ACHN (cell line): ENCODE measurements at places on chromosomes 7 and 10.

GRCh38 chr7:151304856-151305255 is 36.8 kb upstream of the NUB1 start:
- DNase-seq: no peak

DNA sequence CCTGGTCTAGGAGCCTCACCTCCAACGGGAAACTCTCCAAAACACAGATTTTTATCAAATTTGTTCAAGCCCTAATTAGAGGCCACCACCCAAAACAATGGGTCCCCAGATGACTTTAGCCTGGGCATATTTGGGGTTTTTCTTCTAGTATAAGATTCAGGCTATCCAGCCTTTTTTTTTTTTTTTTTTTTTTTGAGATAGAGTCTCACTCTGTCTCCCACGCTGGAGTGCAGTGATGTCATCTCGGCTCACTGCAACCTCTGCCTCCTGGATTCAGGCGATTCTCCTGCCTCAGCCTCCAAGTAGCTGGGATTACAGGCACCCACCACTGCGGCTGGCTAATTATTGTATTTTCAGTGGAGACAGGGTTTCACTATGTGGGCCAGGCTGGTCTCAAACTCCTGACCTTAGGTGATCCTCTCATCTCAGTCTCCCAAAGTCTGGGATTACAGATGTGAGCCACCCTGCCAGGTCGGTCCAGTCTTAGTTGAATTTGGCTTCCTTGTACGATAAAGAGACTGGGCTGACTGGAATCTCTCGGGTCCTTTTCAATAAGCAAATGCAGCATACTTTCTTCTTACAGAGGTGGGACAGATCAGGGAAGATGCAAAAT is 91.4 kb upstream of the KLF6 start:
- no peak for DNase-seq

- DNase-seq: no peak
Observed at GRCh38 chr7:69692611-69693010, 94.3 kb downstream of the AUTS2 start.

- no peak for DNase-seq
Observed at GRCh38 chr7:11294965-11295364, 321.3 kb downstream of the PHF14 start.

DNA sequence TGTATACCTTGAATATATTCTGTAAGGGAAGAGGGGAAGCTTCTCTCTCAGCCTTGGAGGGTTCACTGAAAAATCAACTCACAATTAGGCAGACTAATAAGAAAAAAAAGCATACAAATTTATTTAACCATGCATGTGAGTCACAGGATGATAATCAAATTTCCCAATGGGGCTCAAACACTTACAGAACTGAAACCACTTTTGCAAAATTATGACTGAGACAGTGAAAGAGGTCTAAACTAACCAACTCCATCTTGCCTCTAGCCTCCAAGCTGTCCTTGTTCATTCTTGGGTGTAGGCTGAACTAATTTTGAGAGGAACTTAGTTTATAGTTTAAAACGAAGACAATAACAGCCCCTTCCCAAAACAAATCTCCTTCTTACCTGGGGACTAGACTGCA is 618.3 kb upstream of the AUTS2 start:
- DNase-seq: no peak

GRCh38 chr10:11869219-11869618 is 46.1 kb downstream of the PROSER2 start:
- DNase-seq: no peak

GRCh38 chr10:110226926-110227641 is 19.7 kb downstream of the MXI1 start:
- peak; percentile 72 for DNase-seq

DNA sequence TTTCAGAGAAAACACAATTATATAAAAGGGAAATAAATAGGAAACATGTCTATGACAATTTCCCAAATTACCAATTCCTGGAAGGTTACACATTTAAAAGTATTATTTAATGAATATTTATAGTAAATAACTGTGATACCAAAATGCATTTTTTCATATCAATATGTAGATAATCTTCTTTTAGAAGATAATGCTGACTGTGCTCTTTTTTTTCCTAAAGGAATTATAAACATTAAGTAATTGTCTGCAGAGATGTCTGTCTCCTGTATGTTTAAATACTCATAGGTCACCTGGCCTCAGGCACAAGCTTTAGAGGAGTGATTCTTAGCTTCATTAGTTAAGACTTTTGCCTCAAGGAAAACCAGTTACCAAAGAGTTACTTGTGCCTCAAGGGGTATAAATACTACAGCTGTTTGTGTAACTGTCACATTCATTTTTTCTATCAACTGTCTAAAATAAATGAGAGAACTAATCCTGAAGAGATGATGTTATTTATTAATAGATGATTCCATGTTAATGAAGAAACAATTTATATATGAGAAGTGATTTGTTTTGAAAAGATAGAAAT is 77.1 kb downstream of the DNAJC1 start:
- no peak for DNase-seq

DNA sequence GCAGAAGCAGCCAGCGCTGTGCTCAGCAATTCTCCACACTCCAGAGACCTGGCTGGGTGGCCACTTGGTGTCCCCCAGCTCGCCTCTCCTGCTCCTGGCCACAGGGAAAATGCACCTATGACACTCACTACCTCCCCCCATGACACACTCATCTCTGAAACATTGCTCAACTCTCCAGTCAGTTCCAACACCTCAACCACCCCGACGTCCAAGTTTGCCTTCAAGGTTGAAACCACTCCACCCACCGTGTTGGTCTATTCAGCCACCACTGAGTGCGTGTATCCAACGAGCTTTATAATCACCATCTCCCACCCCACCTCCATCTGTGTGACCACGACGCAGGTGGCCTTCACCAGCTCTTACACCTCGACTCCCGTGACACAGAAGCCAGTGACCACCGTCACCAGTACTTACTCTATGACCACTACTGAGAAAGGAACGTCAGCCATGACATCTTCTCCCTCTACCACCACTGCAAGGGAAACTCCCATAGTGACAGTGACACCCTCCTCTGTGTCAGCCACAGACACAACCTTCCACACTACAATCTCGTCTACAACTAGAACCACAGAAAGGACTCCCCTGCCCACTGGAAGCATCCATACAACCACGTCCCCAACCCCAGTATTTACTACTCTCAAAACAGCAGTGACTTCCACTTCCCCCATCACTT is 2.7 kb downstream of the MUC3A start:
- DNase-seq: no peak

- DNase-seq: no peak
Observed at GRCh38 chr10:75166623-75166972, 44.0 kb upstream of the VDAC2 start.

DNA sequence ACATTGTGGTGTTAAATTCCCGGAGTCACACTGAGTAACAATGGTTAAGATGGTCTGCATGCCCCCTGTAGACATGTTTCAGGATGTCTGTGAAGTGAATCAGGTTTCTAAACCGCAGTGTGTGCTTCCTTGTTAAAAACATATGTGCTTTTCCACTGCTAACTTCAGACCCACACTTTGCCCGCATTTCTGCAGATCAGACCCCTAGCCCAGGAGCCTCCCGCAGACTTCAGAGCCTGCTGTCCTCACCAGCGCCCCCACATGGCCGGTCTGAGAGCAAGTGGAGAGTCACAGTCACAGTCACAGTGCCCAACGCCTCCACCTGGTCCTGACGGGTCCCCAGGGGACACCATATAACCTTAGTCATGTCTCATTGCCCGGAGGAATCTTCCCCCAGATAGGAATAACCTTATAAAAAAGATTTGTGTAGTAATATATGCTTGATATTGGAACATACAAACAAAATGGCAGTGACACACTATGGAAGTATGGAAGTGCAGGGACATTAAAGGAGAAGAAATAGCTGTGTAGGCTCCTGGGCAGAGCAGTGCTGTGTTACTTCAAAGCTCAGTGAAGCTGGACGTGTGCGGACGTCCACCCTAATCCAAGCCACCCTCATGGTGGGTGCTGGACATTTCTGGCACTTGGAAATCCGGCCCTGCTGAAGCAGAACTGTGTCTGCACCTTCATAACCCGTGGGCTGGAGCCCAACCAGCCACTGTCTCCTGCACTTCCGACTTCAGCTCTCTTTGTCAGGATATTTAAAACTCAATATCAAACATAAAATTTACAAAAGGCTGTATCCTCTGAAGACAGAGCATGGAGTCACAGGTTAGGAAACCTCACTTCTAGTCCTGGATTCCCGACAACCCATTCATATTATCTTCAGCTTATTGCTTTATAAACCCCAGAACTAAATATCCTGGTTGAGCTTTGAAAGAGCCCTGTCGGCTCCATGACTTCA is 29.0 kb downstream of the GSTO2 start:
- no peak for DNase-seq

DNA sequence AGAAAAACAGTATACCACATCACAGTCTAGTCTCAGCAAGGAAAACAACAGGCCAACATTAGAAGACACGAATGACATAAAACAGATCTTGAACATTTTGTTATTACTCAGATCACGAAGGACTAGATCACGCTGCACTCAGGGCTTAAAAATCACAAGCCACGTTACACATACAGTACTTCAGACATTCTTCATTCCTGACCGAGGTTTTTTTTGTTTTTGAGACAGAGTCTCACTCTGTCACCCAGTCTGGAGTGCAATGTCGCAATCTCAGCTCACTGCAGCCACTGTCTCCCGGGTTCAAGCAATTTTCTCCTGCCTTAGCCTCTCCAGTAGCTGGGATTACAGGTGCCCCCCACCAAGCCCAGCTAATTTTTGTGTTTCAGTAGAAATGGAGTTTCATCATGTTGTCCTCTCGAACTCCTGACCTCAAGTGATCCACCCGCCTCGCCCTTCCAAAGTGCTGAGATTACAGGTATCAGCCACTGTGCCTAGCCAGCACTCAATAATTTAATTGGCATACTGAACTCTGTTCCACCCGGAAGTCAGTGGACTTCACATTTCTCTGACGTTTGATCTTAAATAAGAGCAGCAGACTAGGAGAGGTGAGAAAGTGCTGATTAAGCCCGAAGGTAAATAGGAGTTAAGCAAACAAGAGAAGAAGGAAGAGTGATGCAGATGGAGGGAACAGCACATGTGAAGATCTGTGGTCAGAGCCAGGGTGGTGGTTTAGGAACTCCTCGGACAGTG is 3.5 kb downstream of the AIMP2 start:
- DNase-seq: no peak

DNA sequence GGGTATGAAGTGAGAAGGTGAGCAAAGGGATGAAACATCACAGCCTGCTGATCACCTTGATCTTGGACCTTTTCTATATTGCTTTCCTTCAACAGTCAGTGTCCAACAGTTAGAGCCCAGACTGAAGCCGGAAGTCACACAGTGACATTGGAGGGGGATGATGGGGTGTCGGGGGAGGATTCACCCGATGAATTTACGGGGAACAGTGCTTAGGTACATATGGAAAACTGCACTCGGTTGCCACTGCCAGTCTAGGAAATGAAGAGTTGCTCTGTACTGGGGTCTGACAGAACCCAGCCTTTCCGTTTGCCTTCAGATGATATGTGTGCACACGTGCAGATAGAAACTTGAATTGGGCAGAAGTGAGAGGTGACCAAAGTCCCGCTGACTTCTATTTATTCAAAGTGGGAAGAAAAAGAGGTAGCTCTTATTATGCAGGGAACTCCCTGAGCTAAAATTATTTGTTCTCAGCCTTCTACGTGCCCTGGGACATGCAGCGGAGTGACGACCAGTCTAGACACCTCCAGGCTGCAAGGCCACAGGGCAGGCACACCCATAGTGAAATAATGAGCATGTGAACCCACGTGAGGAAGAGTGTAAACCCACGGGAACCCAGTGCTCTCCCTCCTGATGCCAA is 107.2 kb upstream of the INHBA start:
- no peak for DNase-seq

DNA sequence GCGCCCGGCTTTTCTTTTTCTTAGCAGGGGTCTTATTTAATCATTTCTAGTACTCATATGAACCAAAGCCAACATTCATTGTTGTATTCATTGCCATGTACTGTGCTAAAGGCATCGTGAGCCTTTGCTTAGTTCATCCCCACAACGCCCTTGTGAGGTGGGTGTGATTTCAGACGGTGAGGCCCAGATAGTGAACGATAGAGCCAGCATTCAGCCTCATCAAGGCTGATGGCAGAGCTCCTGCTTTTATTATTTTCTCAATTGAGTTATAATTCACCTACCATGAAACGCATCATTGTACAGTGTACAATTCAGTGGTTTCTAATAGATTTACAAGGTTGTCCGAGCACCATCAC is 50.1 kb downstream of the HK1 start:
- no peak for DNase-seq

DNA sequence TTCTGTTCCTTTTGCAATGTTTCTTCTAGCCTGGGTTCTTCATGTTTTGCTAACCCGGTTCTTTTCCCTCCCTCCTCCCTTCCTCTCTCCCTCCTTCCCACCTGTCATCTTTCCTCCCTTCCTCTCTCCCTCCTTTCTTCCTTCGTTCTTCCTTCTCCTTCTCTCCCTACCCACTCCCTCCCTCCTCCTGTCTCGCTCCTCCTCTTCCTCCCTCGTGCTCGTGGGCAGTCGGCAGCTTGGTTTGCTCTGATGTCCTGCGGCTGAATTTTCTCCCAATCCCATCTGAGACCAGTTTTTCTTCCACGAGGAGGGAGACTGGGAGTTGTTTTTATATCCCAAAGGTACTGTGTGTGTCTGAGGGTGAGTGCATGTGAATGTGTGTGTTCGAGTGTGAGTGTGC is 43.6 kb upstream of the DIP2C start:
- no peak for DNase-seq

GRCh38 chr10:48506147-48506917 is 98.5 kb downstream of the ARHGAP22 start:
- peak; percentile 55 for DNase-seq

- DNase-seq: no peak
Observed at GRCh38 chr7:142833174-142834048, 21.5 kb upstream of the EPHB6 start.

DNA sequence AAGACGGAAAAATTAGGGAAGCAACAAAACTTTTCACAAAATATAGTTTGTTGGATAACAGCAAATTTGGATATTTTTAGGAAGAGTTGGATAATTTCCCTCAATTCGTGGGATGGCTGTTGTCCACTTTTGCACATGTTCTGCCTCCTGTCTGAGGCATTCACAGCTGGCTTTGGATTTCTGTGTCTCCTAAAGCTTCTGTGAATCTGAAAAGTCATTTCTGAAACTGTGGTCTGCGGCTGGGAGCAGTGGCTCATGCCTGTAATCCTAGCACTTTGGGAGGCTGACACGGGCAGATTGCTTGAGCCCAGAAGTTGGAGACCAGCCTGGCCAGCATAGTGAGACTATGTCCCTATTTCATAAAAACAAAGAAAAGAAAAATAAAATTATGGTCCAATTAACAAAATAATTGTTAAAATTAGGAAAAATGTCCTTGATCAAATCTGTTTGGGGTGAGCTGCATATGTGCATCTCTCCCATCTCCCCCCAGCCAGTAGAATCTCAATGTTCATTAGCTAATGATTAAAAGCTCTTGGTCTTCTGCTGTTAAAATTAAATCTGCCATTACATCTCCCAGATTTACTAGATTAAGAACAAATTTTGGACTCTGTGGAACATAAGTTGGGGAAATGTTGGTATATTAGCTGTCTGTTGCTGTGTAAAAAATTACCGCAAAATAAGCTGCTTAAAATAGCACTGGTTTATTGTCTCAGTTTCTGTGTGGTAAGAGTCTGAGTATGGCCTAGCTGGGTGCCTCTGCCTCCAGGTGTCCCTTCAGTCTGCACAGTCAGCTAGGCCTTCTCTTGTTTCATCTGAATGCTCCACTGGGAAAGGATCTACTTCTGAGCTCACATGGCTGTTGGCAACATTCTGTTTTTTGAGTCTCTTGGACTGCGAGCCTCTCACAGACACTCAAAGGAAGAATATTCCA is 332.0 kb upstream of the FZD1 start:
- DNase-seq: no peak

GRCh38 chr7:2651336-2651735 is 19.6 kb downstream of the TTYH3 start:
- DNase-seq: no peak
